CD4-positive, CD25-positive, alpha-beta regulatory T cell (primary cell): ENCODE measurements at places on chromosomes 1 and 21. TPM values are rescaled to one million over a fixed set of nuclear protein-coding genes. Genes with fewer than 3 reads are reported as not detected.
A peak's percentile ranks its signal among the peaks of the same experiment; 100 is the strongest.

Gene CHRM3
- total RNA-seq: 1.3 TPM

Gene AMY1C
- total RNA-seq: not detected

Gene CLCA1
- total RNA-seq: not detected

Gene GIPC2
- total RNA-seq: not detected

DNA sequence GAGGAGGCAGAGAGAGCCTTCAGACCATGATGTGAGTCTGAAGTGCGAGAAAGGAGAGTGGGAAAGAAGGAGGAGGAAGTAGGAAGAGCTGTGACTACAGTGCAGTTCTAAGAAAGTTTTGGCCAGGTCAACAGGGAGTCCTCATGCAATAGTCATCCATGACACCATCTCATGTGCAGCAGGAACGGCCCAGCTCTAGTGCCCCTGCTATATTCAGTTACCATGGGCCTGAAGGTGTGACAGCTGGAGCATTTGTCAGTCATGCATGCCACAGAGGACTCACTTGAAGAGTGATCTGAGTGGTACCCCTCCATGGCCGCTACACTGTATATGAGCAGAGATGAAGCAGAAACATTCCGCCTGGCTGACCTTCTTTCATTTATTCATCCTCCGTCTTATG is 77.9 kb downstream of the OMA1 start:
- DNase-seq: no peak

DNA sequence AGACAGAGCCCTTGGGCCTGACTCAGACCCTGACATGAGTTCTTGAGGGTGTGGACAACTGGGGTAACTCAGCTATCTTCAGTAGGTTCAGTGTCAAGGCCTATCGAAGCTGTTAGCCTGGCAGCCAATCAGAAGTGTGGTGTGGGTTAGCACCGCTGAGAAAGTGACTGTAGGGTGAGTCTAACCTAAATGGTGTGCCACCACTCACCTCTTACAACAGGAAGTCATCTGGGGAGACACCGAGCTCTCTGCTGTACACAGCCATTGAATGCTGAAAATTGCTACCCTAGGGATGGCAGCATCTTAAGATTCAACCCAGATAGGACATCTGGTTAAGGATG is 44.6 kb downstream of the RASSF5 start:
- DNase-seq: peak; percentile 84

GRCh38 chr1:167912294-167912693 is 1.6 kb downstream of the ADCY10 start:
- no peak for DNase-seq

DNA sequence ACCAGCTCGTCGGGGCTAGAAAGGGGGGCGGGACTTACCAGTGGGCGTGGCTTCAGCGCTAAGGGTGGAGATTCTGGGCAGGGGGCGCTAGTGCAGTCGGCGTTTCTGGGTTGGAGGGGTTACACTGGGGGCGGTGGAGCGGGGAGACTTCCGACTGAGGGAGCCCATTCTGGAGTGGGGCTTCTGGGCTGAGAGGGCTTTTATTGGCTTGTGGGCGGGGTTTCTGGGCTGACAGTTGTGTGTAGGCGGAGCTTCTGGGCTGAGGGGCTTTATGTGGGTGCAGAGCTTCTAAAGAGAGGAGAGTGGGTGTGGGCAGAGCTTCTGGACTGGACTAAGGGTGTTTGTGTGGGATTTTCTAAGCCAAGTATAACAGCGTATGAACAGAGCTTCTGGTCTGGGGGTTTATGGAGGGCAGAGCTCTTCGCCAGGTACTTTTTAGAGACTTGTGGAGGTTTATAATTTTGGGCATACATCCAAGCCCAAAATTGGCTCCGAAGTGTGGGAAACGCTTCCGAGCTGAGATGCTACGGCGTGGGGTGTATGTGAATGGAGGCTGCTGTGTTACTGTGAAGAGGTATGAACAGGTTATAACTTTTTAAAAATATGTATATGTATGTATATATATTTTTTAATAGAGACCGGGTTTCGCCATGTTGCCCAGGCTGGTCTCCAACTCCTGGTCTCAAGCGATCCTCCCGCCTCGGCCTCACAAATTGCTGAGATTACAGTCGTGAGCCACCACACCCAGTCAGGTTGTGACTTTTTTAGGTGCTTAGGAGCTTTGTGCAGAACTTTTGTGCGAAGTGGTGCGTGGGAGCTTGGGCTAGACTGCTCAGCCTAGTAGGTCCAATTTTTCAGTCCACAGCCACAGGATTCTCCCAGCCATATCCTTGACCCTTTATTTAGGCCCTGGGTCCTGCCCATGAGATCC is 825 bp downstream of the TMEM39B start:
- peak; percentile 87 for DNase-seq

DNA sequence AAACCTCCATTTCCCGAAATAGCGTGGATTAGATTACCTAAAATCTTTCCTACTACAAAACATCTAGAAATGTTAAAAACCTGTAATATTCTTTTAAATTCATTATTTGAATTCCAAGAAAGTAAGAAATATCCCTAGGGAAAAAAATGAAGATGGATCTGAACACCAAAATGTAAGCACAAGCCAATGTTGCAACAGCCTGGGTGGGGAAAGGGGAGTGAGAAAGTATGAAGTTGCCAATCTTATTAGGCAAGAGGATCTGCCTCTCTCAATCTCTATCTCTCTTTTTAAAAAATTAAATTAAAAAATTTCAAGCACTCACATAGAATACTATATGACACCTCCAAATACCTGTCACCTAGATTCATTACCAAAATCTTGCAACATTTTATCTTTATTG is 74.9 kb upstream of the IRF2BP2 start:
- no peak for DNase-seq

- no peak for DNase-seq
Observed at GRCh38 chr21:37804001-37804400, 112.3 kb downstream of the KCNJ6 start.

- DNase-seq: no peak
Observed at GRCh38 chr21:24895885-24896734, 711.2 kb downstream of the MRPL39 start.

DNA sequence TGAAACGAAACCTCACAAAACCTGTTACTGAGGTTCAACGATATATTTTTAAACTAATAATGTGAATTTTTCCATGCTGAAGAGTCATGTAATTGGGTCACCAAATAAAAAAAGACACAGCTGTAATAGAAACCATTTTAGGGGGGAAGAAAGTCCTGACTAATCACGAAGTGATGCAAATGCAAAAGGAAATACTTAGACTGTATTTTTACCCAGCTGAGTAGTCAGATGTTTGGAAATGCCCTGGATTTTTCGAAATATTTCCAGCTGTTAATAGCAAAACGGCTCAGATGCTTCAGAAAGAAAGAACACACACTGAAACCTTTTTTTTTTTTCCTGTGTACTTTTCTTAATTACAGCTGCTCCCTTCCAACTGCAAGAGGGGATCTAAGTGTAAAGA is 210.3 kb downstream of the SETD4 start:
- DNase-seq: no peak

DNA sequence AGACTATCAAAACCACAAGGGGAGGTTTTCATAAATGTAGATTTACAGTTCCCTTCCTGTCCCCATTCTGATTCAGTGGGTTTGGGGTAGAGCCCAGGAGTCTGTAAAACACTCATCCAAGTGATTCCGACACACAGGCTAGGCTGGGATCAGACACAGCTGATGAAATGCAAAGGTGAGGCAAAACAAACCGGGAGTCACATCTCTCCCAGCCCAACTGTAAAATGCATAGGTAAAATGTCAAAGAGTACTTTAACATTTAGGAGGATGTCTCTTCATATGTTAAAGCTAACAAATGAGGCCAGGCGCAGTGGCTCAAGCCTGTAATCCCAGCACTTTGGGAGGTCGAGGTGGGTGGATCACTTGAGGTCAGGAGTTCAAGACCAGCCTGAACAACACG is 45.0 kb downstream of the ZNF281 start:
- DNase-seq: no peak

DNA sequence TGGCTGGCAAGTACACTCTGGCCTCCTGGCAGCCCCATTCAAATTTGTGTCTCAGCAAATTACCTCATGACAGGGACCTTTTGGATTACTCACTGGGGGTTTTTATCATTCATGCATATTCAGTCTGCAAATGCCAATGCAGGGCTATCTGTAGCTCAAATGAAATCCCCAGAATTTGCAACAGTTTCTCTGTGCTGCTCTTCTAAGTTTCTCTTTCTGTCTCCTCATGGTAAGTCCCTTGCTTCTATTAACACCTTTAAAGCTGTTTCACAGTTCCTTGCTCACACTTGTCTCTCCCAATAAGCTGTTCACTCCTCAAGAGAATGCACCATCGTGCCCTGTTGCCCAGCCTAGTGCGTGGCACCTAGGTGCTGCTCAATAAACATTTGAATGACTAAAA is 3.3 kb upstream of the FAM78B start:
- no peak for DNase-seq

- no peak for DNase-seq
Observed at GRCh38 chr1:78060857-78061563, 15.2 kb downstream of the GIPC2 start.

- DNase-seq: peak; percentile 90
Observed at GRCh38 chr1:116754198-116754977, at the start of gene CD2. Gene CD2, plus strand, starts transcription at chr1:116754430. Its CDS starts 63 bp downstream, at chr1:116754493.

DNA sequence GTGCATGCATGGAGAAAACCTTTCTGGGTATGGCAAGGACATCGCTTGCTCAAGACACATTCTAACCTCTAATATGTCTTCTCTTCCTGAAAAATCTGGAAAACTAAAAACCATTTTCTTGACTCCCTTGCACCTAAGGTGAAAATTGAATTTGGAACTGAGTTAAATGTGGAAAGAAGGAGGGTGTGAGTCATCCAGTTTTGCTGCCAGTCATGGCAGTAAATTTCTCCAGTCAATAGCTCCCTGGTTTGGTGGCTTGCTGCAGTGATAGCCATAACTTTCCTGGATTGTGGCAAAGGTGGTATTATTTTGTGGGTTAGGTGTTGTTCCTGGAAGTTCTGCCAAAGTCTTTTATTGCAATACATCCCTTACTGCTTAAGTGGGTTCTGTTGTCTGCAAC is 2.5 kb downstream of the ZCCHC17 start:
- no peak for DNase-seq

- no peak for DNase-seq
Observed at GRCh38 chr1:205630241-205630640, 1.6 kb downstream of the ELK4 start.

DNA sequence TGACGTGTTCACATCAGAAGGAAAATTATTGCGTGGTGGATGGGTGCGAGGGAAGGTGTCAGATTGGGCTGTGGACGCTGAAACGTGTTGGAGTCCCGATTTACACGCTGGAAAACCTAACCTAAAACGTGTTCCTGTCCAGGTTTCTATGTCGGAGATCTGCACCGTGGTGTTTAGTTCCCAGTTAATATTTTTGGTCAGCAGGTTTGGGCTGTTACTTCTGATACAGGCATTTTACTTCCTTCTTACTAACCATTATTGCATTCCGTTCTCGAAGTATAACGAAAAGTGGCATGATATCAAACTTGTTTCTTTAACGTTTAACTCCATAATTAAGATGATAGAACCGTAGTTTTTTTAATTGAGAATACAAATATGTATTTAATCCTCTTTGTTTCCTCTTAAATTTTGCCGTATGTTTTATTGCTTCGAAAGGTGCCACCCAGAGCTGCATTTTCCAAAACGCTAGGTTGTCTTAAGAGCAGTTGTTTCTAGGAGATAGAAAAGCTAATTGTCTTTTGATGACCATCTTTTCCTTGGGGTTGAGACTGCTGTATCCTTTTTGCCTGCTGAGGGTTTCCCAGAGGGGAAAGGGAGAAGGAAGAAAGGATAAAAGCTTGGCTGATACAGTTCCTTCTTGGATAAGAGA is 1.3 kb downstream of the ADARB1 start:
- DNase-seq: no peak

- DNase-seq: no peak
Observed at GRCh38 chr1:114250683-114251572, 97.3 kb upstream of the SYT6 start.

DNA sequence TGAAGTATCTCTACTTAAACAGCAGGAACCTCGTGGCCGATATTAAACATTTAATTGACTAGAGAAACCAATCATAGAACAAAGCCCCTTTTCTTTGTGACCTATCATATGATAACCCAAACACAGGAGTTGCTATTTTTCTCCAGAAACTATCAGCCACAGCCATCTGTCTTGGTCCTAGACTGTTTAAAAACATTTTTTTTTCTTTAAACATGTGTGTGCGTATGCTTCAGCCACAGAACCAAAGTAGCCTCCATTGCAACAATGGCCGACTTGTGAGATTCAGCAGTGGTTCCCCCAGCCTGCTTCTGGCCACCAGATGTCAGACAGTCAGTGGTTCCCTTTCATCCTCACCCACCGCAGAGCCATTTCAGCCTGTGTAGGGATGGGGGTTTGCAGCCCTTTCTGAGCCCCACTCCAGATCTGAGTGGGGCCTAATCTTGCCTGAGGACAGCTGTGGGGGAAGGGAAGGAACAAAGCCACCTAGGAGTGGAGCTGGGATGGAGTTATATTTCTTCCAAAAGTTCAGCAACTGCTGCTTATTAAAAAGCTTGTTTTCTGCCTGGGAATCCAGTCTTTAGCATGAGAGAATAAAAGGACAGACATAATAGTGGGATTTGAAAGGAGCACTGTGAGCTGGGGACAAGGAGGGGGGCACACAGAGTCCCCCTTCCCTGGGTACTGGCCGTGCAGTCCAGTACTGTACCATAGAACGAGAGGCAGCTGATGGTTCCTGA is 11.7 kb upstream of the IGSF3 start:
- no peak for DNase-seq

- DNase-seq: peak; percentile 1
Observed at GRCh38 chr1:91124989-91125417, 103.2 kb upstream of the ZNF644 start.

- no peak for DNase-seq
Observed at GRCh38 chr1:107141491-107142126, 770 bp downstream of the NTNG1 start.

DNA sequence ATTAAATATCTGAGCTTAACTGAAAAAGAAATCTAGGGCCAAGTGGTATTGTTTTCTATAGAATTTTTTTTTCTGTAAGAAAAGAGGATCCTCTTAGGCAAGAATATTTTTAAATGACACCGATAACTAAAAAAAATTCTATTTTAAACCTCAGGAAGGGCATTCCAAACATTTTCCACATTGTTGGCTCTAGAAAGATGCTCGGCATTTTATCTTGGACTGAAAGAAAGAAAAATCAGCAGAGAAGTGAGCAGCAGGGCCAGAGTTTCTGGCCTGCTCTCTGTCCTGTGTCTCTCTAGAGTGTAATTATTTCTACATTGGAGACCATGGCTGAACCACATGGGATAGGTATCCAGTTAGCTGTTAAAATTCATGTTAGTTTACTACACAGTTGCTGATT is 192.5 kb upstream of the GREM2 start:
- no peak for DNase-seq
